ENCODE measurements at places on chromosomes 7 and 10. TPM values are rescaled to one million over a fixed set of nuclear protein-coding genes. Genes with fewer than 3 reads are reported as not detected.

The ATOH7 gene
- not detected for total RNA-seq

The FAM131B gene
- 2.3 TPM for total RNA-seq

The POP7 gene
- 21.0 TPM for total RNA-seq

The PIP gene
- total RNA-seq = 1.1 TPM

The TMEM229A gene
- not detected for total RNA-seq

The WNT2 gene
- total RNA-seq = not detected

The C10orf62 gene
- total RNA-seq = 1.2 TPM

The RINT1 gene
- total RNA-seq = 25.2 TPM

The NAMPT gene
- total RNA-seq = 1,075 TPM

DNA sequence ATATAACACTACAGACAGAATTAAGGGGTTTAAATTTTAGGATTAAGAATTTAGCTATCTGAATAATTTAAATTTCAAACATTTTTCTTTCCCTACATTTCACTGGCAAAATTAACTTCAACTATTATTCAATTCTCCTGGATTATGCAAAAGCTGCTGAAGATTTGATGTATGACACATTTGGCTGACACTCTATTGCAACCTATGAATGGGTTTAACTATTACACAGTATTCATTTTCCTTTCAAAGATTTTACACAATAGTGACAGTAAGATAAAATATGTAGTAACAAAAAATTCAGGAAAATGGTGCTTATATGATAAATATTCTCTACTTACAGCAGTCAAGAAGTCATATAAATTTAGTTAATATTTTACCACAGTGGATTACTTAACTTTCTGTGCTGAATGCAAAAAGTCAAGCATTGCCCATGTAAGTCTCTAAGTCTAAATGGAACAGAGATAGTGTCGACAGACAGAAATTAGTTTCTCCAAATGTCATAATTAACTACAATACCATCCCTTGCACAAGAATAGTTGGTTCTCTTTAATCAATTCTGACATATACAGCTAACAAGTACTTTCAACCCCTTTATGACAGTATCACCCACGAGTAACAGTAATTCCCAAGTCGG, 194.1 kb upstream of the FRMD4A start:
- H3K4me1 ChIP-seq = no peaks in the 10 kb centered on the region
- H3K27me3 ChIP-seq = no peaks in the 10 kb centered on the region
- no peak for DNase-seq
- no peak overlapping the region for H3K4me3 ChIP-seq
- peaks cover 12% of the 10 kb centered on the region for H3K36me3 ChIP-seq
- H3K27ac ChIP-seq = no peak overlapping the region

GRCh38 chr7:53281312-53281711, 245.9 kb downstream of the POM121L12 start:
- H3K36me3 ChIP-seq = no peaks in the 10 kb centered on the region
- no peaks in the 10 kb centered on the region for H3K4me1 ChIP-seq
- H3K27me3 ChIP-seq = no peaks in the 10 kb centered on the region
- H3K4me3 ChIP-seq = no peak overlapping the region

- no peaks in the 10 kb centered on the region for H3K27me3 ChIP-seq
- no peak overlapping the region for H3K4me3 ChIP-seq
- no peaks in the 10 kb centered on the region for H3K4me1 ChIP-seq
- no peak overlapping the region for H3K27ac ChIP-seq
These were observed 20.5 kb upstream of the GPR26 start for GRCh38 chr10:123645615-123646014.

DNA sequence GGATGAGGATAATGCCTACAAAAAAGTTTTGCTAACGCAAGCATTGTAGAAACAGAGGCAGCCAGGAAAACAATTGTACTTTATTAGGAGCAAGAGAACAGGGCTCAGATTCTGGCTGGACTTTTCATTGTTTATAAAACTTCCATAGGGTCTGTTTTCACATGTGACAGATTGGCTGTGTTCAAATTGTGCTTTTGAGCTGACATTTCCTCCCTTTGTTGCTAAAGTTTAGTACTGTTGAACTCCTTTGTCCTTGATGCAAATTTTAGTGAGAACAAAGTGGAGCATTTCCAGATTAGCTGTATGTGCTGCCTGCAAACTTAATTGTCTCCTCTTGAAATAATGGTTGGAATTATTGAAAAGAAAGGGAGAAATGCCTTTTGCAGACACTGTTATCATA, 221.0 kb upstream of the FZD1 start:
- H3K36me3 ChIP-seq = no peaks in the 10 kb centered on the region
- H3K4me1 ChIP-seq = peaks cover 21% of the 10 kb centered on the region
- DNase-seq = no peak
- no peak overlapping the region for H3K27ac ChIP-seq
- H3K4me3 ChIP-seq = no peak overlapping the region
- no peaks in the 10 kb centered on the region for H3K27me3 ChIP-seq

DNA sequence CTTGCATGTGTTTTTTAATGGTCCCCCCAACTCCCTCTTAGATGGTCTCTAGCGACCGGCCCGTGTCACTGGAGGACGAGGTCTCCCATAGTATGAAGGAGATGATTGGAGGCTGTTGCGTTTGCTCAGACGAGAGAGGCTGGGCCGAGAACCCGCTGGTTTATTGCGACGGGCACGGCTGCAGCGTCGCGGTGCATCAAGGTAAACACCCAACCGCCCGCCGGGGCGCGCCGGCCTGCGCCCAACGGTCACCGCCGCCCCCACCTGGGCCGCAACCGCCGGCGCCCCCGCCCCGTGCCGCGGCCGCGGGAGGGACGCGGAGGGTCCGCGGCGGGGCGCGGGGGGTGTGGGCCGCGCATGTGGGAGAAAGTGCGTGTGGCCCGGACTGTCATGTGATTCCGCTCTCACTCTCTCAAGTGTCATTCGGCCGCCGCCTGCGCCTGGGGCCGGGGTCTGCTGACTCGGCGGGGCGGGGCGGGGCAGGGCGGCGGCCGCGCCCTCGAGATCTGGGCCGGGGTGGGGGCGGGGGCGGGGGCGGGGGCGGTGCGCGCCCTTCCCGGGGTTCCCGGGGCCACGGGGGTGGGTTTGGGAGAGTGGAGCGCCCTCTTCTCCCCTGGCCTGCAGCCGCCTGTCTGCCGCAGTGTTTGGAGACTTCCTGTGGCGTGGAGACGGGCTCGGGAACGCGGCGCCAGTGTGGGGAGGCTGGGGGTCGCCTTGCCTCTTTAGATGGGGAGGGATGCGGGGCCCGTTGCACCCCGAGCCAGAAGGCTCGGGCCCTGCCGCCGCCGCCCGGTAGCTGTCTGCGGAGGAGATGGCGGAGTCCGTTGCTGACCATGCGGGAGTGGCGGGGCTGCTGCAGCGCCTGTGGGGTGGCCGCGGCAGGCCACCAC, 817 bp downstream of the MLLT10 start:
- peak overlapping the region; percentile 90 for H3K27ac ChIP-seq
- no peaks in the 10 kb centered on the region for H3K27me3 ChIP-seq
- peaks cover 7% of the 10 kb centered on the region for H3K36me3 ChIP-seq
- no peak for DNase-seq

GRCh38 chr7:20264623-20265022, 47.4 kb upstream of the MACC1 start:
- no peaks in the 10 kb centered on the region for H3K36me3 ChIP-seq
- H3K27ac ChIP-seq = no peak overlapping the region
- DNase-seq = no peak
- H3K4me1 ChIP-seq = peaks cover 2% of the 10 kb centered on the region

- no peaks in the 10 kb centered on the region for H3K27me3 ChIP-seq
- no peaks in the 10 kb centered on the region for H3K4me1 ChIP-seq
- H3K27ac ChIP-seq = no peak overlapping the region
These were observed 205.3 kb downstream of the BUB3 start for GRCh38 chr10:123359539-123359938.

DNA sequence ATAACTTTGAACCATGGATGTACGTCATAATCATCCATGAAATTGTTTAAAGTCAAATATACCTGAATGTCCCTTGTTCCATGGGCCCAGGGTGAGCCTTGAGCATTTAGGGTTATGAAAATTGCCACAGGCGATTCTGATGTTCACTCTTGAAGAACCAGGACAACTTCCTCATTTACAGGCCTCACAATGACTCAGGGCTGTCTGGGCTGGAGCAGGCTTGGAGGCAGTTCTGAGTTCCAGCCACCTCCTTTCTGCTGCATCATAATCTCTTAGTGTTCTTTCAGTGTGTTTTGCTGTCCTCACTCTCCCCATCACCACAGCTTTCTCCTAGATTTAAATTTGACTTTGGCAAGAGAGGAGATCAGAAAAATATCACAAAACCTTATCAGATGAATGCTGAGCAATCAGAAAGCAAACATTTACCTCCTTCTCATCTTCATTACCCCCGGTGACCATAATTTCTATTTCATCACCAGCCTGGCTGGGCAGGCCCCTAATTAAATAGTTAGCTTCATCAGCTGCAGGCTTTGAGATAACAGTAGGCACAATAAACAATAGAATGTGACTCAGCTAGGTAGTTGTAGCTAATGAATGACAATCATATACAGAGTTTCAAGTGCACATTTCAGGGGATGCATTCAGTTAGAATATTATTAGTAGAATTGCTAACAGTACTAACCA, 571.0 kb downstream of the SH2D4B start:
- H3K4me3 ChIP-seq = no peak overlapping the region
- H3K27me3 ChIP-seq = no peaks in the 10 kb centered on the region
- H3K4me1 ChIP-seq = no peaks in the 10 kb centered on the region
- no peak for DNase-seq

- H3K27me3 ChIP-seq = no peaks in the 10 kb centered on the region
- no peak for DNase-seq
- no peaks in the 10 kb centered on the region for H3K36me3 ChIP-seq
- no peak overlapping the region for H3K27ac ChIP-seq
- no peak overlapping the region for H3K4me3 ChIP-seq
- H3K4me1 ChIP-seq = peaks cover 5% of the 10 kb centered on the region
These were observed 77.3 kb downstream of the CCSER2 start for GRCh38 chr10:84405662-84406061.

DNA sequence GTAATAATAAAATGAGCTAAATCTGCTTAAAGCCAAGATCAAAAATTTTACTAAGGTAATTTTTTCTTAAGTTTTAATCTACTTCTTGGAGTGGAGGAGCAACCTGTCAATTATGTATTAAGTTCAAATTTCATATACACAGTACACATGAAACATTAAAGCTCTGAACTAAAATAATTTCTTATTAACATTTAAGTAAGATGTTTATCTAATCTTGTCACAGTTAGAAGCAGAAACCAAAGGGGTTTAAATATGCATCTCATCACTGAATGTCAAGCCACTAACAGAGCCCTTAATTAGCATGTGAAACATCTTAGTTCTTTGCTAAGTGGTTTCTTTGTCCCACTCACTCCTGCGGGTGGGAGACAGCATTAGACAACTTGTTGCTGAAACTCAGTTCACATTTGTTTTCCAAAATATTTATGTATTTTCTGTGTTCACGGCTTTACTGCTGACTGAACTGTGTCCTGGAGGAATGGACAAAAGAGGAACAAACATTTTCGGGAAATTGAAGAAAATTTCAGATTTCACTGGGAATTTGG, 130.9 kb upstream of the MBL2 start:
- no peaks in the 10 kb centered on the region for H3K4me1 ChIP-seq
- H3K27me3 ChIP-seq = no peaks in the 10 kb centered on the region
- no peak overlapping the region for H3K4me3 ChIP-seq
- H3K27ac ChIP-seq = no peak overlapping the region
- no peaks in the 10 kb centered on the region for H3K36me3 ChIP-seq

DNA sequence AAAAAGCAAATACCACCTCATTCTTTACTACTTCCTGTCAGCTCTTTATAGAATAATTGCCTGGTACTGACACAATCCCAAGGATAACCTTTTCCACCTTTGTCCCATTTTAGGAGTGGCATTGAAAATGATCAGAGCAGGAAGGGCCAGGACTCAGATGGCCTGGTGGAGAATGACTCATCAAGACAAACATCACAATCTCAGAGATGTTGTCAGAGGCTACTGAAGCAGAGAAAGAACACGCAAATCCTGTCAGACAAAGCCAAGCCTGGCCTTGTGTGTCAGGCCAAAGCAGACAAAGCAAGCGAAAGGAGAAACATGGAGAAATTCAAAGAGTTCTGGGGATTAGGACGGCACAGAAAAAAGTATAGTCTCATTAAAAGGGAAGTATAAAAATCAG, 40.9 kb downstream of the NSUN6 start:
- peaks cover 20% of the 10 kb centered on the region for H3K4me1 ChIP-seq
- H3K4me3 ChIP-seq = no peak overlapping the region
- H3K27ac ChIP-seq = peak overlapping the region; percentile 70
- H3K36me3 ChIP-seq = no peaks in the 10 kb centered on the region
- DNase-seq = no peak
- H3K27me3 ChIP-seq = no peaks in the 10 kb centered on the region

DNA sequence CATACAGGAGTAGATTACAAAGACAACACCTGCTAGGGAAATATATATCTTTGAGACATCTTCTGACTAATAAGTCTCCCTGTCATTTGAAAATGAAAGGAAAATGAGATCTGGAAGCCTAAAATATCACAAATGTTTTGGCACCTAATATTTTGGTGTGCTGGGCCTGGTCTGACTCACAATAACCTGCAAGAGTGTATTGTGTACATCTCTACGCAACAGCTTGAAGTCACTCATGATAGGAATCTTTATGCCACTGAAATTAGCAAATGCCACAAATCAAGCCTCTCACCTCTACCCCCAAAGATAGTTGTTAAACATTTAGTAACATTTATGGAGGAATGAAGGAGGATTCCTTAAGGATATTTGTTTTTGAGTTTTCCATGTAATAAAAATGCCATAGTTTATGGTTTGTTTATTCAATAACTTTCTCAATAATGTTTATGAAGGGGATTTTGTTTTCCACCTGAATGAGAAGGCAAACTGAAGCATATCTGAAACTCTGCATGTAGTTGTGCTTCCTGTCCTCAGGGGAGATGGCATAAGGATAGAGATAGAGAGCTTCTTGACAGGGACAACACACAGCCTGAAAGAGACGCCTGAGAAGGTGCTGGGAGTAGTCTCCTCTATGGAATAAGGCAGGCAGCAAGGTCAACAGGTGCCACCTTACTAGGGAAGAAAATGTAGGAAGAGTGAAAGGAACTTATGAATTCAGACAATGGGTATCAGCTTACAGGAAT, 197.4 kb downstream of the AHR start:
- no peak overlapping the region for H3K27ac ChIP-seq
- no peaks in the 10 kb centered on the region for H3K27me3 ChIP-seq
- H3K4me1 ChIP-seq = no peaks in the 10 kb centered on the region
- no peak for DNase-seq
- no peak overlapping the region for H3K4me3 ChIP-seq

DNA sequence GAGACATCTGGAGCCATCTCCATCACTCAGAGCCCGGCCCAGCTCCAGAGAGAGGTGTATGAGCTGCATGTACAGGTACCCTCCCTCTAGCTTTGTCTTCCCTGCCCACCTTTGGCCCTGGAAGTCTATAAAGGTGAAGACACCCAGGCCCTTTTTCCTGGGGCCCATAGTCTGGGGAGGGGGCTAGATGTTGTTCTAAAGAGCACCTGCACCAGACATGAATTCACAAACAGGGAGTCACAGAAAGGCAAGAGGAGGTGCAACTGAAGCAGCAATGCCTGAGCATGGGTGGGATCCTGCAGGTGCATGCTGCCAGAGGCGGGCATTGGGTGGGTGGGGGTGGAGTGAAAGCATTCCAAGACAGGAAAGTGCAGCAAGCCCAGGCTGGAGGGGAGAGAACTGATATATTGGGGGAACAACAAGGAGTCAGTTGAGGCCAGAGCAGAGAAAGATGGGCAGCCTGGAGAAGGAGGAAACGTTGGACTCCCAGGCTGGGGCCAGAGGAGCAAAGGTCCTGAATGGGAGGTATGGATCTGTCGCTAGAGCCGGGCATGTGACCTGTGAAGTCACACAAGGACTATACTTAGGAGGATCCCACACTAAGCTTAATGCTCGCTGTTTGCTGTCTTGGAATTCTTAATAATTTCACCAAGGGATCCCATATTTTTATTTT, 11.7 kb downstream of the CDHR1 start:
- no peak for DNase-seq
- H3K4me1 ChIP-seq = no peaks in the 10 kb centered on the region
- no peak overlapping the region for H3K4me3 ChIP-seq

GRCh38 chr7:19369806-19370205, 224.6 kb upstream of the FERD3L start:
- no peak overlapping the region for H3K27ac ChIP-seq
- H3K4me1 ChIP-seq = no peaks in the 10 kb centered on the region
- no peaks in the 10 kb centered on the region for H3K36me3 ChIP-seq
- H3K27me3 ChIP-seq = no peaks in the 10 kb centered on the region

All from thoracic aorta (tissue), 2 donors.